ENCODE measurements at places on chromosomes 6 and 20. TPM values are rescaled to one million over a fixed set of nuclear protein-coding genes. Genes with fewer than 3 reads are reported as not detected.

Gene IRAK1BP1
- 0.94 TPM for polyA plus RNA-seq

GRCh38 chr20:42779216-42779615 lies 410.5 kb downstream of the PTPRT start:
- DNase-seq: no peak

- DNase-seq: no peak
These were observed 3.2 kb downstream of the TTBK1 start for GRCh38 chr6:43246301-43247113.

DNA sequence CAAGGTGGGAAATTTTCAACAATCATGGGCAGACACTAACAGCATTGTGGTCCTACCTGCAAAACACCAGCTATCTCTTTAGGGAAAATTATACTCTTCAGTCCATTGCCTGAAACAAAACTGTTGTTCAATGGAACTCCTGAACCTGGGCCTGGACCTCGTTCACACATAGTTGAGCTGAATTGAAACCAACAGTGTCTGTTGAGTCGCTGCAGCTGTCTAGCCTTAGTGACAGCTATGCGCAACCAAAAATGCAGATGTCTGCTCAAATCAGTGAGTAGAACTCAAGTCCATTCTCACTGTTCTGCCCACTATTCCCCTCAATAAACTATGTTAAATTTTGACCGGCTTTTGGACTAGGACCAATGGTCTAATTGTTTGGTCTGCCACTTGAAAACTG lies 286.2 kb downstream of the TFAP2A start:
- no peak for DNase-seq

DNA sequence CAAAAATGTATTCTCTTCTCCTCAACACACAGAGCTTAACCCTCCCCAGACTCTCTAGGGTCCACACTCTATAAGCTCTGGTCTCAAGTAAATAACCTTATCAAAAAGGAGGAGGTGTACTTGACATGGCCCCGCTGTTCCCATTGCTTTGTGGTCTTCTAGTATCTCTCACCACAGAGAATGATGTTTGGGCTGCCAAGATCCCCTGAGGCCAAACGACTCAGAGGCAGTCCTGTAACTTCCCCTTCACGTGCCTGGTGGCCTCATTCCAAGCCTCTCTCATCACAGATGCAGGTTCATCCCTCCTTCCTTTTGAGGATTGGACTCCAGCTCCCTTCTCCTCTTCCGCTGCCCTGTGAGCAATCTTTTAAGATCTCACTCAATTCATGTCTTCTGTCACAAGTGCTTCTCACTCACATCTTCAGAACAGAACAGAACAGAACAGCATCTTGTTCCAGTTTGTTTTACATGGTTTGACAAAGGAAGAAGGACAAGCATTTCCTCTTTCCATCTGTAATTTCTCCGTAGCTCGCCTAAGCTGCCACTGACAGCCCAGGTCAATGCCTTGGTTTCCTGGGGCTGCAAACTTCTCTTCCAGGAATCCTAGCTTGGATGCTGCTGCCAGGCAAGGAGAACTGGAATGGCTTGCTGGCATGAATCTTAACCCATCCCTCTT lies 541.5 kb downstream of the CD83 start:
- DNase-seq: peak; percentile 83

GRCh38 chr20:38126146-38126921 lies 38.7 kb downstream of the TGM2 start:
- no peak for DNase-seq
